Omental fat pad (tissue), 4 donors: ENCODE measurements at places on chromosomes 6 and 20. TPM values are rescaled to one million over a fixed set of nuclear protein-coding genes. Genes with fewer than 3 reads are reported as not detected.

Gene SRMS
- total RNA-seq = not detected

Gene GRIK2
- 2.3 TPM for total RNA-seq

Gene UNC5CL
- 0.75 TPM for total RNA-seq

Gene TRIM31
- not detected for total RNA-seq

Gene FOXS1
- 0.63 TPM for total RNA-seq
